ENCODE measurements at places on chromosomes 12 and 14.

- DNase-seq: no peak
Observed at GRCh38 chr12:120352117-120352516, 16.8 kb downstream of the MSI1 start.

- no peak for DNase-seq
Observed at GRCh38 chr14:59507752-59508103, 23.4 kb downstream of the JKAMP start.

DNA sequence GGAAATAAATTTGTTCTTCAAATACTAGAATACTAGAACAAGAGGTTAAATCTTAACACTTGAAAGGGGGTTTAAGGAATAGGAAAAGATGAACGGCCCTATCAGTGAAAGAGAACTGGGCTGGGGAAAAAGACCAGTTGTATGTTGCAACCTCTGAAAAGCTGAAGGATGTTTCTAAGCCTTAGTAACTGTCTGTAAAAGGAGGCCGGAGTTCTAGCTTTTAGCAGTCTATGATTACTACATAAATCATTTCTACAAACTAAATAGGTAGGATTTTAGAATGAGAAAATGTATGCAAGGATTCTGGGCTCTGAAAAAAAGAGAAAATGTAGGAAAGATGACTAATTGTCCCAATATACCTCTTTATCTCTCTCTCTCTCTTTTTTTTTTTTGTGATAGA lies 4.9 kb downstream of the CERS5 start:
- no peak for DNase-seq

DNA sequence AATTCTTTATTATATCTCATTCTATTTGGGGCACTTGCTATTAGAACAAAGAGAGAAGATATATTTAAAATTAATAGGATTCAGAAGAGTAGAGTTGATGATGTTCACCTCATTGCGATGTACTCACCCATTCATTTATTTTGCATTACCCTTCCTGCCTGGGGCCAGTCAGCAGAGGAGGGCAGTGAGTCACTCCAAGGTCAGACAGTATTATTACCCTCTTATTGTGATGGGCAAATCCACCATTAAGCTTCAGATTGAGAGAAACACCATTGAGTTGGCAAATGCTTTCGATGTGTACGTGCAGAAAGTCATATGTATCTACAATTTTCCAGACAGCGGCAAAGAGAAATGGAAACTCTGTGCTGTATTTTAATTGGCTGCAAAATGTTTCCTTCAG lies 134.2 kb downstream of the BICD1 start:
- no peak for DNase-seq

DNA sequence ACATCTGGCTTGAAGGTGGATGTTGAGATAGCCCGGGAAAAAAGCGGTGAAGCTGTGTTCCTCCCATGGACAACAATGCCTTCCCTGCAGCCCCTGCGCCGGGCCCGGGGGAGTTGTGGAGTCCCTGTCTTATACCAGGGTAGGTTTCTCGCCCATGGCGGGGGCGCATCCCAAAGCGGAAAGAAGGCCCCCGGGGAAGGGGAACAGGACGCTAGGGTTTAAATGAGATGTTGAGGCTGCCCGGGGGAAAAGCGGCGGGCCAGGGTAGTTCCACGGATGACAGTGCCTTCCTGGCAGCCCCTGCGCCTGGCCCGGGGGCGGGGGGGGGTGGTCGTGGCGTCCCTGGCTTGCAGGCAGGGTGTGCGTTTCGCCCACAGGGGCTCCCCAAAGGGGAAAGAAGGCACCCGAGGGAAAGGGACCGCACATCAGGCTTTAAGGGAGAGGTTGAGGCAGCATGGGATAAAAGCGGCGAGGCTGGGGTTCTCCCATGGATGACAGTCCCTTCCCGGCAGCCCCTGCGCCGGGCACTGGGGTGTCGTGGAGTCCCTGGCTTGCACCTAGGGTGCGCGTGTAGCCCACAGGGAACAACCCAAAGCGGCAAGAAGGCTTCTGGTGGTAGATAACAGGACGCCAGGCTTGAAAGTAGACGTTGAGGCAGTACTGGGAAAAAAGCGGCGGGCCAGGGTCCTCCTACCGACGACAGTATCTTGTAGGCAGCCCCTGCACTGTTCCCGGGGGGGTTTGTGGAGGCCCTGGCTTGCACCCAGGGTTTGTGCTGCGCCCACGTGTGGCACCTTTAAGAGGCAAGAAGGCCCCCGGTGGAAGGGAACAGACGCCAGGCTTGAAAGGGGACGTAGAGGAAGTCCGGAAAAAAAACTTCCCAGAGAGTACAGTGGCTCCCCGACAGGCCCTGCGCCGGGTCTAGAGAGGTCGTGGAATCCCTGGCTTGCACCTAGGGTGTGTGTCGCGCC lies 160.8 kb upstream of the ALG10B start:
- DNase-seq: no peak

GRCh38 chr12:119578112-119578511 lies 15.5 kb upstream of the TMEM233 start:
- no peak for DNase-seq

- no peak for DNase-seq
Observed at GRCh38 chr14:101221549-101222160, 318.1 kb upstream of the RTL1 start.

DNA sequence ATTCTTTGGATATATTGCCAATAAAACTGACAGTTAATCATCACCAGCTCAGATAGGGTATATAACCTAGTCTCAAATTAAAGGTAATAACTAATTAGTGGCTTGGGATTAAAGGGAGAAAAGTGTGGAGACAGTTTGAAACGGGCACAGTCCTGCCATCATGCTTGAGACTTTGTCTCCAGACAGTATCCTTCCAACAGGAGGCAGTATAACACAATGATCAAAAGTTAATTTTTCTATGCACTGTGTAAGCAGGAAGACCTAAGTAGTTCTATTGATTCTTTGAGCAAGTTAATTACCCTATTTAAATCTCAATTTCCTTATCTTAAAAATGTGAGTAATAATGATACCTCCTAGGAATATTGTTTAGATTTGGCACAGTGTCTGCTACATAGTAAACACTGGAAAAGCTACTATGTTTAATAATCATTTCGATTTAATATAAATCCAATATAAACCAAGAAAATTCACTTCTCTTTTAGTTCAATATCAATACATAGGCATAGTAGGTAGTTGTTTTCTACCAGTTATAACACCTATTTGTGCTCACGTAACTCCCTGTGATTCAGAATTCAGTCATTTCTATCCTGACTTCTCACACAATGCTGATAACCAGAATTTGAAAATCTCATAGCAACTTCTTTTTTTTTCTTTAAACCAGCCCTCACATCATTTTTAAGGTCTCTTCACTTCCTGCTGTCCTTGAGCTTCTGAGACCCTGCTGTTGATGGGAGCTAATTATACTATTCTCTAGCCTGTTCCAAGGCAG lies 53.7 kb downstream of the GALNT4 start:
- DNase-seq: peak; percentile 40

GRCh38 chr14:70770490-70770889 lies 38.8 kb downstream of the MAP3K9 start:
- no peak for DNase-seq

DNA sequence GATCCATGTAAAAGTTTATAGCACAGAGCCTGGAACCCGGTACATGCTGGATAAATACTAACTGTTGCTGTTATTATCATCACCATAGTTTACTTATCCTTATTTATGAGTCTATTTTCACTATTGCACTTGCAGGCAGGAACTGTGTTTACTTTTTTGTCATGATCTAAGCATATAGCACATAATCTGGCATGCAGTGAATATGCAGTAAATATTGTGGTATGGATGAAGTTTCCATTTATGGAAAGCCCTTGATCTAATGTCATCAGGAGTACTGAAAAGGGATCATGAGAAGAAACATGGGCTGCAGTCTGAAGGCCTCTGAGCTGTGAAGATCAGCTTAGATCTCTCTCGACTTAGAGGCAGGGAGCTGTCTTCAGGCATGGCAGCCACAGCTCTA lies 91.6 kb downstream of the KCNK13 start:
- no peak for DNase-seq

- no peak for DNase-seq
Observed at GRCh38 chr12:98909746-98910145, 264.7 kb downstream of the APAF1 start.

- no peak for DNase-seq
Observed at GRCh38 chr14:99067927-99068326, 204.1 kb downstream of the BCL11B start.

DNA sequence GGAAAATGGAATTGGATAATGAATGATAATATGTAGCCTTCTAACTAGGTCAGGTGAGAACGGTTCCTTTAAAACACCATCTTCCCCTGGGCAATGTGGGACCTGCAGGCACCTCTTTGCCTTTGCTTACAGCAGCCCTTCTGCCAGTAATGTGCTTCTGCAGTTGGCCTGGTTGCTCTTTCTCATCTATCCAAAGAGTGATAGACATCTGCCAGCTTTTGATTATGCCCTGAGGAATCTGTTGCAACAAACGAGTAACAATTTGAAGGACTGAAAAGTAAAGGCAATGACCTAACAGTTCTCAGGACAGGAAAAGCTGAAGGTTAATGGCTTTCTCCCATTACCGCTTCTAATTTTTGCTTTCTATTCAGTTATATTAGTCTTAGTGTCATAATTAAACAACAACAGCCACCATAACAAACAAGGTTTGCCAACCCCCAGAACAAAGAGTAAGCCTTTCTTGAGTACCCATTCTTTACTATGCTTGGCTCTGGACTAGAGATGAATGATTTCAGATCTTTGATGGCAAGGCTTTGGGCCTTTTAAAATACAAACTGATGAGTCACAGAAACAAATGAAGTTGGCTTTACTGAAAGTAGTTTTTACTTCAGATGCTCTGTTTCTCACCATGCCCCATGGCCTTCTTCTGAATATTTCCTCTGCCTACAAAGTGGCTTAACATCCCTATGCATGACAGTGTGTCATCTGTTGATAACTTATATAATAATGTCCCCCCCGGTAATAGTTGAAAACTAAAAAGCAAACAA lies 76.1 kb upstream of the KRR1 start:
- DNase-seq: no peak

DNA sequence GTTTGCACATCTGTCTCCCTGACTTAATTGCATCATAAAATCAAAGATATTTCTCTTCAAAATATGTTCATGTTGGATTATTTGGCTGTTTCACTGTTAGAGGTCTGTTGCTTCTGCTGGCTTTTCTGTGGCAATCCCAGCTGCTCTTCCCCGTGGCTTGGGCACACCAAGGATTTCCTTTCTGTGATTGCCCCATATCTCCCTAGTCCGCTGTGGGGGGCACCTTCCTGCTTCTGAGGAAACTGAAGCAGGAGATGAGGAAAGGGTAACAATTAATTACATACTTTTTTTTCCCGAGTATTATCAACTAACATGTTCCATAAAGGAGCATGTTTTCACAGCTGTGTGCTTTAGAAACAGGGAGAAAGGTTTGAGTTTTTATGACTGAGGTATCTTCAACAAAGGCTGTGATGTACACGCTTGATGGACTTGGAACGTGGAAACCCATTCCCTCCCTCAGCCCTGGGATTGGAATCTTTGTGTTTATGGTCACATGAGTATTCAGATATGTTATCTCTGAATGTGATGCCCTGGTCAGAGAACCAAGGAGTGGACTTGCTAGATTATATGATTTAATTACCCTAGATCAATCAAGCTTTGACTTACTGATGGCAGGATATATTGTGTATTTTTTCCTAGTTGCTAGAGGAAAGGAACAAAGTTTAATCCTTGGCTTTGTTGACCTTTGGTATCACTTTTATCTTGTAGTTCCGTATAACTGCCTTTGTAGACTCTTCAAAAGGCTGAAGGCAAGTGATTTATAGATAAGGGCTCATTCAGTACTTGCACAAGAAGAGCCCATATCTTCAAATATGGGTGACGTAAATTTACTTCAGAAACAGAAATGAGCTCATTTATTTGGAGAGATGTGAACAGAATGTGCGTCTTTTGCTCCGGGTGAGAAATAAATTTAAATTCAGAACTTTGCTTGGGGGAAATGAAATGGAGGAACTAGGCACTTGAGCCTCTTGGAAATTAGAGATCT lies 46.7 kb downstream of the BORCS5 start:
- no peak for DNase-seq

GRCh38 chr14:35140718-35141581 lies 18.6 kb downstream of the PRORP start:
- peak; percentile 29 for DNase-seq

GRCh38 chr12:58540480-58541299 lies 379.6 kb downstream of the LRIG3 start:
- DNase-seq: peak; percentile 71

- DNase-seq: no peak
Observed at GRCh38 chr14:36020120-36021029, 156.1 kb downstream of the PTCSC3 start.

- DNase-seq: no peak
Observed at GRCh38 chr12:38056701-38057689, 259.6 kb upstream of the ALG10B start.

DNA sequence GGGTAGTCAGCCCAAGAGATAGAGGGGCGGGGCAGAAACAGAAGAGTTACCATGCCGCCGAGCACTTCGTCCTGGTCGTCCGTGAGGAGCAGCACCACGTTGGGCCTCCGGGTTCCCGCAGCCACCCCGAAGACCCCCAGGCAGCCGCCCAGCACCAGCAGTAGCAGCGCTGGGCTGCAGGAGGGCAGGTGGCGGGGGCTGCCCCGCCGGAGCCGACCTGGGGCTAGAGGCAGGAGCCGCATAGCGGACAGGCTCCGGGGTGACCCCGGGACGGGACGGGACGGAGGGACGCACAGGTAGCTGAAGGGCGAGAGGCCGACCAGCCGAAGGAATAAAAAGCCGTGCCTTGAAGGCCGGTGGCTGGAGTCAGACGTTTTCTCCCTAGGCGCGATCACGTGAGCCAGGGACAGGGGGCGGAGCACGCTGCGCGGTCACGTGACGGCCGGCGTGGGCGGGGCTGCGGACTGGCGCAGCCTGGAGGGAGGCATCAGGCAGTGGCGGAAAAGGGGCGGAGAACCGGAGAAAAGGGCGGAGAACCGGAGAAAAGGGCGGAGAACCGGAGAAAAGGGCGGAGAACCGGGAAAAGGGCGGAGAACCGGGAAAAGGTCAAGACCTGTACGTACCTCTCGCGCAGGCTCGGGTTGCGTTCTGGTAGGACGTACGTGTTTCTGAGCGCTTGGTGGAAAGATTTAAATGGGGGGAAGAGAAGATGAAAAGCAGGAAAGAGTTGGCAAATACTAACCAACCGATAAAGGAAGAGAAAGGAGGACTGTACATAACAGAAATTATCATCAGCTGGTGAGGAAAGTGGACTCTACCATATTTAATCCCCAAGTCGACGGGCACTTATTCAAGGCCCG lies at the start of gene GNS:
Gene GNS, minus strand, starts transcription at position 372 of the 860 bp plus-strand sequence. Its CDS starts 130 bp downstream, at position 242.
- DNase-seq: peak; percentile 99

- DNase-seq: peak; percentile 27
Observed at GRCh38 chr12:10214136-10214894, 1.6 kb downstream of the GABARAPL1 start.

Measured in AG20443 (cell line).